ENCODE measurements at places on chromosomes 4 and X. TPM values are rescaled to one million over a fixed set of nuclear protein-coding genes. Genes with fewer than 3 reads are reported as not detected.

DNA sequence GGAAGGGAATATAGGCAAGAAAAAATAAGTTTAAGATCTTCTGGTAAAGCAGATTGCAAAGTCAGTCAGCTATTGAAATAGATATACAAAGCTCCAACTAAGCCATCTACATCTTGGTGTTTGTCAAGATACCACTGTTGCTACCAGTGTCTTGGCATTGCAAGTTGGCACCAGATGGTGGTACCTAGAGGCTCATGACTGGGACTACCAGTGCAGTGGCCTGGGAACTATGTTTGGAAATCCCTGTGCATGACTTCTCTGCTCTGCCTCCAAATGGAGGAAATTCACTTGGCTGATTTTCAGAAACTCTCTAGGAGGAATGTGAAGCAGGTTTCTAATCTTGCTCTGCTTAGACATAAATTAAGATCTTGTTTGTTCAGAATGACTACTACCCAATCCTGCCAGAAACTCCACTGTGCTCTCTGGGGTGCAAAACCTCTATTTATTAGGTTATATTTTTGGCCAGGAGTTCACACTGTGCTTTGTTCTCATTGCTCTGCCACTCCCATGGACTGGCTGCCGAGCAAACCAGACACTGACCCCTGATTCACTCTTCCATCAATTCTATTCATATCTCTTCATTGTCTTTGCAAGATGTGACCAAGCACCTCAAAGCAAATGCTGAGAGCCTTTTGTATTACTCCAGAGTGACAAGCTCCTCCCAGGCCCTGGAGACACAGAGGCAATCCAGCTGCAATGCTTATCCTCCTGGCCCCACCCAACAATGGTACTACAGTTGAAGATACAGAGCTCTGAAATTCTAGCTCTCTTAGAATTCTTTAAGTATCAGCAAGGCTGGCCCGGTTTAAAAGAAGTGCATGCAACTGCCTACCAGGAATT lies 272.3 kb upstream of the FGF16 start:
- H3K4me3 ChIP-seq, result no peak overlapping the region
- no peaks in the 10 kb centered on the region for H3K4me1 ChIP-seq
- H3K27me3 ChIP-seq, result no peaks in the 10 kb centered on the region
- no peak for DNase-seq

DNA sequence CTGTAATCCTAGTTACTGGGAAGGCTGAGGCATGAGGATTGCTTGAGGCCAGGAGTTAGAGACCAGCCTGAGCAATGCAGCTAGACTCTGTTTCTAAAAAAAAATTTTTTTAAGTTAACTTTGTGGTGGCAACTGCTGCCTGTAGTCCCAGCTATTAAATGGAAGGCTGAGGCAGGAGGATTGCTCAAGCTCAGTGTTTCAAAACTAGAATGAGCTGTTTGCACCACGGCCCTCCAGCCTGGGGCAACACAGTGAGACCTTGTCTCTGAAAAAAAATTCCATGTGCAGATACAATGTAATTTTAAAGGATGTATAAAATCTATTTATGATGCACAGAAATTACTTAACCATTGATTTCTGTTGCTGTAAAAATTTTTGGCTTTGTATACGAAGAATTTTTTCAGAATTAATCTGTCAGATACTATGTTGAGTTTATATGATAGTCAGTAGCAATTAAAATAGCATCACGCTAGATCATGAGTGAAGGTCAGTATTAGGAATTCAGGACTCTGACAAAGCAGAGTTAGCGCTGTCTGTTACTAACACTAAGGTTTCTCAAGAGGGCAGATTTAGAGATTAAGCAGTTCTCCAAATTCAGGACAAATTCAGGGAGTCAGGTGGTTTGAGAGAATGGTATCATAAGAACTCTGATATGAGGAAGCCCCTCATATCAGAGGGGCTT lies 8.3 kb upstream of the AGA start:
- no peaks in the 10 kb centered on the region for H3K36me3 ChIP-seq
- no peak overlapping the region for H3K27ac ChIP-seq
- peaks cover 3% of the 10 kb centered on the region for H3K4me1 ChIP-seq

- H3K27me3 ChIP-seq, result no peaks in the 10 kb centered on the region
- DNase-seq, result no peak
- H3K4me3 ChIP-seq, result no peak overlapping the region
- no peaks in the 10 kb centered on the region for H3K36me3 ChIP-seq
These were observed 740.6 kb upstream of the FAM241A start for GRCh38 chr4:111404673-111405072.

DNA sequence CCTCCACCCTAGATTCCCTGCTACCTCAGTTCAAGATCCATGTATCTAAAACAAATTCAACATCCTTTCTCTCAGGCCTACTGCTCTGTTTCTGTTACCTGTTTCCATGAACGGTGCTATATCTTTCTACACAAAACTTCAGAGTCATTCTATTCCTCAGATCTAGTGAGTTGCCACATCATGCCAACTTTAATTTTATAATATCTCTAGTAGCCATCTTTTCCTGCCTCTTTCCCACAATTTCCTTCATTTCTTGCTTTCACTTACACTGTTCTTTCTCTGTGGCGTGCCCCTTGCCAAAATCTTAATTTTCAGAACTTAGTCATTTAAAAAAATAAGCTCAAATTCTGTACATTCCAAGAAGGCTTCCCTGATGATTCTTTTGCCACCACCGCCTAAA lies 15.2 kb downstream of the GUCY1A1 start:
- no peak overlapping the region for H3K4me3 ChIP-seq
- no peaks in the 10 kb centered on the region for H3K4me1 ChIP-seq
- H3K27me3 ChIP-seq, result no peaks in the 10 kb centered on the region
- DNase-seq, result no peak

- H3K4me3 ChIP-seq, result no peak overlapping the region
- no peak overlapping the region for H3K27ac ChIP-seq
- no peaks in the 10 kb centered on the region for H3K27me3 ChIP-seq
These were observed 9.9 kb upstream of the ANAPC4 start for GRCh38 chr4:25367004-25367621.

GRCh38 chr4:138716559-138717335 lies 298.8 kb upstream of the NOCT start:
- H3K36me3 ChIP-seq, result no peaks in the 10 kb centered on the region
- no peak overlapping the region for H3K4me3 ChIP-seq
- no peaks in the 10 kb centered on the region for H3K27me3 ChIP-seq
- DNase-seq, result no peak

GRCh38 chr4:5705647-5706320 lies 2.6 kb downstream of the EVC2 start:
- DNase-seq, result no peak
- no peak overlapping the region for H3K4me3 ChIP-seq
- H3K4me1 ChIP-seq, result peaks cover 14% of the 10 kb centered on the region
- H3K27me3 ChIP-seq, result no peaks in the 10 kb centered on the region
- H3K27ac ChIP-seq, result no peak overlapping the region

DNA sequence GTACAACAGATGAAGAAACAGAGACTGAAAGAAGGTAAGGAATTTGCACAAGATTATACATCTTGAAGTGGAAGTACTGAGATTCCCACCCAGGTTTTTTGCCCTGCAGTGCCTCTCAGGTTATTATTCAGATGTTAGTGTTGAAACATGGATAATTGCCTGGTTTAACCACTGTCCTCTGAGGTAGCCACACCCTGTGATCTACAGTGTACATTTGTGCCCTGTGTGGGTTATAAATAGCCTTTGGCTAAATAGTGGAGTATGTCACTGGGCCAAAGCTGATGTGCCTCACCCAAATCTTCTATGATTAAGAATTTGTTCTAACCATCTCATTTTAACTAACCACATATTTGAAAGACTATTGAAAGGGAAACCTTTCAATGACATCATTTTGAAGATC lies 5.4 kb upstream of the ASB5 start:
- H3K27ac ChIP-seq, result no peak overlapping the region
- H3K4me3 ChIP-seq, result no peak overlapping the region
- H3K36me3 ChIP-seq, result no peaks in the 10 kb centered on the region
- H3K4me1 ChIP-seq, result peaks cover 20% of the 10 kb centered on the region

DNA sequence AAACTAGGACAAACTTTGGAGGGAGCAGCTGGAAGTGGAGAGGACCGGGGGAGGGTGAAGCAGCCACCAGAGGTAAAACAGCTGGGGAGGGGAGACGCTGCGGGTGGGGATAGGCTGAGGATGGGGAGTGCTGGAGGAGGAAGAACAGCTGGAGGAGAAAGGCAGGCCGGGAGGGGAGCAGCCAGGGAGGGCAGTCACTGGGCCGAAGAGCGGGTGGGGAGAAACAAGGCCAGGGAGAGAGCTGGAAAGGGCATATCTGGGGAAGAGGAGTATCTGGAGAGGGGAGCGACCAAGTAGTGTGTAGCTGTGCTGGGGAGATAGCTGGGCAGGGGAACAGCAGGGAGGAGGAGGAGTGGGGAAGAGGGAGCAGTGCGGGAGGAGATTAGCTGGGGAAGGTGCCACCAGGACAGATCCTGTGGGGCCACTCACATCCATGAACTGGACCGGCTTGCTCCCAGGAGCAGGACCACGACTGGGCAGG lies 2.7 kb downstream of the SLC38A5 start:
- H3K4me3 ChIP-seq, result peak overlapping the region; percentile 47
- H3K27ac ChIP-seq, result peak overlapping the region; percentile 49
- no peaks in the 10 kb centered on the region for H3K27me3 ChIP-seq
- H3K36me3 ChIP-seq, result no peaks in the 10 kb centered on the region

GRCh38 chr4:20621476-20621875 lies 78.8 kb upstream of the PACRGL start:
- DNase-seq, result no peak
- 0 out of 2 replicates have a peak, but pooled peaks cover 12% of the 10 kb centered on the region for H3K27me3 ChIP-seq
- H3K4me3 ChIP-seq, result no peak overlapping the region
- no peaks in the 10 kb centered on the region for H3K36me3 ChIP-seq
- no peaks in the 10 kb centered on the region for H3K4me1 ChIP-seq
- no peak overlapping the region for H3K27ac ChIP-seq

The PRDM8 gene
- total RNA-seq, result 1.5 TPM

The IL21 gene
- not detected for total RNA-seq

The RBBP7 gene
- total RNA-seq, result 282 TPM

The SRPX2 gene
- total RNA-seq, result 1.3 TPM

The CXXC4 gene
- 4.6 TPM for total RNA-seq

The XG gene
- not detected for total RNA-seq

The TCEAL7 gene
- 39.1 TPM for total RNA-seq

The APEX2 gene
- 12.9 TPM for total RNA-seq

The TCP11X2 gene
- total RNA-seq, result not detected

The NPY1R gene
- total RNA-seq, result 0.02 TPM

The CD99 gene
- total RNA-seq, result 166 TPM

The MAGEE2 gene
- not detected for total RNA-seq

All from SJCRH30 (cell line).